ENCODE measurements at places on chromosomes 7 and 10.

DNA sequence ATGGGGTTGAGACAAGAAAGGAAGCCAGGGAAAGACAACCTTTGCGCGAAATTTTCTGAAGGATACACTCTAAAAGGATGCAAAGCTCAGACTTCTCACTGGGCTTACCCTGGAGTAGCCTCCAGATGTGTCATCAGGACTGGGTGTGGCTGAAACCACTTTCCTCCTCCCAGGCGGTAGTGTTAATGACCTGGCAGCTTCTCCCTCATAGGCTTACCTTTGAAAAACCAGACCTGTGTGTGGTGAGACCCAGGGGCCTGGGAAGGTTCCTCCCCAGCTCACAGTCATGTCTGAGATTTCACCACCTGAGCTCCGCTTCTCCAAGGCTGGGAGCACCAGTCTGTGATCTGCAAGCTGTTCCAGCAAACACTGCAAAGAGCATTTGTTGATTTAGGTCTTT is 93.7 kb downstream of the EPC1 start:
- no peak for DNase-seq

GRCh38 chr10:11320809-11321520 is 290.5 kb downstream of the USP6NL start:
- no peak for DNase-seq

GRCh38 chr10:30510932-30511700 is 77.1 kb downstream of the MAP3K8 start:
- no peak for DNase-seq

GRCh38 chr7:64602518-64602917 is 39.6 kb upstream of the ZNF680 start:
- no peak for DNase-seq

DNA sequence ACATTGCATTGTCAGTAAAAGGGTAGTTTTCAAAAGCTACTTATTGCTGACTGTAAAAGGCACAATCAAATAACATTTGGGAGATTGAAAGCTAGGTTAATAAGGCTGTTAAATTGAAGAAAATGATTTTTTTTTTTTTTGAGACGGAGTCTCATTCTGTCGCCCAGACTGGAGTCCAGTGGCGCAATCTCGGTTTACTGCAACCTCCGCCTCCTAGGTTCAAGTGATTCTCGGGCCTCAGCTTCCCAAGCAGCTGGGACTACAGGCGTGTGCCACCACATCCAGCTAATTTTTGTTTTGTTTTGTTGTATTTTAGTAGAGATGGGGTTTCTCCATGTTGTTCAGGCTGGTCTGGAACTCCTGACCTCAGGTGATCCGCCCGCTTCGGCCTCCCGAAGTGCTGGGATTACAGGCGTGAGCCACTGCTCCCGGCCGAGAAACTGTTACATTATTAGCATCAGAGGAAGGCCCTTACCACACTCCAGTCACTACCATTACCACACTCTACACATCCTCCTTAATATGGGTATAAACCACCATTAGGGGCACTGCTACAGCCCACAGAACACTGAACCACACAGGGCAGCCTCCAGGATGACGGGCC is 1.0 kb downstream of the CYP51A1 start:
- DNase-seq, result no peak

- DNase-seq, result no peak
Observed at GRCh38 chr10:31274310-31274709, 44.7 kb upstream of the ZEB1 start.

DNA sequence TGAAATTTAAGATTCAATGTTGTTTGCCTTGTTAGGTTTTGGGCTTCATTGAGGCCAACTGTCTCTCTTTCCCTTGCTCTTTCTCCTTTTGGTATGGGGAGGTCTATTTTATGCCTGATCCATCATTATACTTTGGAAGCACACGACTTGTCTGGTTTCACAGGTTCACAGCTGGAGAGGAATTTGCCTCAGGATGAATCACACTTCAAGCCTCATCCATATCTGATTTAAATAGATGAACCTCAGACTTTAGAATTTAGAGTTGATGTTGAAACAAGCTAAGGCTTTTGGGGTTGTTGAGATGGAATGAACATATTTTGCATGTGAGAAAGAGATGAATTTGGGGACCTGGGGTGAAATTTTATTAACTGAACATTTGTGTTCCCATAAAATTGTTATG is 150.5 kb upstream of the IGFBP3 start:
- DNase-seq, result no peak

- no peak for DNase-seq
Observed at GRCh38 chr7:38465956-38466355, 165.2 kb downstream of the AMPH start.

DNA sequence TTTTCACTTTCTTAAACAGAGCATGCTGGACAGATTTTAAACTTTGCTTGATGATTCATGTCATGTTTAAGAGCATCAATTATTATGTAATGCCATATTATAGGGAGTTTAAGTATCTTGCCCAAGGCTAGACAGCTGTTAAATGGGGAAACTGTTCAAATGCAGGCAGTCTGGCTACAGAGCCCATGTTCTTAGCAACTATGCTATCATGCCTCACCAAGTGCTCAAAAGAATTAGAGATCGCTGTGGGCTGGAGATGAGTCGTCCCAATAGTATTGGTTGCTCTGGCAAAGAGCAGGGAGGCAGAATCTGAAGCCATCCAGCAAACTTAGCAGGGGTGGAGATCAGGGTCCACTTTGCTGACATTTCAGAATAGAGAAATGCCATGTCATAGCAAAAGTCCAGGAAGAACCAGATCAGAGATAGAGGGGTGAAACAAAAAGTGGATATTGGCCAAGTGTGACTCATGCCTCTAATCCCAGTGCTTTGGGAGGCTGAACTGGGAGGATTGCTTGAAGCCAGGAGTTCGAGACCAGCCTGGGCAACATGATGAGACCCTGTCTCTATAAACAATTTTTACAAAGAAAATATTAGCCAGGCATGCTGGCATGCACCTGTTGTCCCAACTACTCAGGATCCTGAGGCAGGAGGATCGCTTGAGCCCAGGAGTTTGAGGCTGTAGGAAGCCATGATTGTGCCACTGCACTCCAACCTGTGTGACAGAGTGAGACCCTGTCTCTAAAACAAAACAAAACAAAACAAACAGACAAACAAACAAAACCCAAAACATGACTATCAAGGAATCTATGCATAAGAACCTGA is 57.8 kb downstream of the BAMBI start:
- DNase-seq, result no peak

DNA sequence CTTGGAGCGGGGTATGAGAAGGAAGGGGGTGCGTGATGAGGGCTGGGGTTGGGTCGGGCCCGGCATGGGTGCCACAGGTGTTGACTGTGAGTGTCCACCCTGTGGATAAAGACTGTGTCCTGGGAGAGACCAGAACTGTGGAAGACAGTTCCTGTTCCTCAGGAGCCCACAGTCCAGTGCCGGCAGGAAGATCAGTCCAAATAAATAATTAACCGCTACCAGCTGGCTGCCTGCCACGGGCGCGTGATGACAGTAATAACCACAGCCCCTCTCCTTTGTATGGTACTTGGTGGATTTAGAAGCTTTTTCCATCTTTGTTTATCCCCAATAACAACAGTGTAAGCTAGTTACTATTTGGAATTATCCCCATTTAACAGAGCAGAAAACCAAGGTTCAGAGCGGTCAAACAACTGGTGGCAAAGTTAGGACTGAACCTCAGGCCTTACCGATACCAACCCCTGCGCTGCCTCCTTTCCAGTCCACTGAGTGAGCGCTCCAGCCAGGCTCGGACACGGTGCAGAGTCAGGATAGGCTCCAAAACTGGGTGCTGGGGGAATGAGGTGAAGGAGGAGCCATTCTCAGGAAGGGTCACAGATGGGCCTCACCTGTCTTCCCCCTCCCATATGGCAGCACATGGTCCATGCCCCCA is 5.1 kb downstream of the ZMIZ1 start:
- DNase-seq, result no peak

- no peak for DNase-seq
Observed at GRCh38 chr7:157486007-157486755, 149.4 kb downstream of the DNAJB6 start.

- no peak for DNase-seq
Observed at GRCh38 chr7:19747740-19748339, 25.6 kb downstream of the TMEM196 start.

DNA sequence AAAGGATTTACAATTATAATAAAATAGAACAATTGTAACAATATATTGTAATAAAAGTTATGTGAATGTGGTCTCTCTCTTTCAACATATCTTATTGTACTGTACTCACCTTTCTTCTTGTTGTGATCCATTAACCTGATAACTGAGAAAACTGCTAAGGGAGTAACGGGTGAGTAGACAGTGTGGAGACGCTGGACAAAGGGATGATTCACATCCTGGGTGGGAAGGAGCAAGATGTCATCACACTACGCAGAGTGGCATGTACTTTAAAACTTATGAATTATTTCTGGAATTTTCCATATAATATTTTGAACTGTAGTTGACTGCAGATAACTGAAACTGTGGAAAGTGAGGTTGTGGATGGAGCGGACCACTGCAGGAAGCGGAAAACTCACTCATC is 91.2 kb upstream of the PLPP4 start:
- DNase-seq, result no peak

GRCh38 chr7:134470864-134471263 is 12.0 kb upstream of the AKR1B1 start:
- no peak for DNase-seq

- no peak for DNase-seq
Observed at GRCh38 chr7:37495574-37496184, 47.0 kb upstream of the ELMO1 start.

GRCh38 chr10:9635691-9636090 is 1382.0 kb upstream of the CELF2 start:
- DNase-seq, result no peak

GRCh38 chr10:50552771-50553535 is 70.8 kb downstream of the SGMS1 start:
- no peak for DNase-seq

DNA sequence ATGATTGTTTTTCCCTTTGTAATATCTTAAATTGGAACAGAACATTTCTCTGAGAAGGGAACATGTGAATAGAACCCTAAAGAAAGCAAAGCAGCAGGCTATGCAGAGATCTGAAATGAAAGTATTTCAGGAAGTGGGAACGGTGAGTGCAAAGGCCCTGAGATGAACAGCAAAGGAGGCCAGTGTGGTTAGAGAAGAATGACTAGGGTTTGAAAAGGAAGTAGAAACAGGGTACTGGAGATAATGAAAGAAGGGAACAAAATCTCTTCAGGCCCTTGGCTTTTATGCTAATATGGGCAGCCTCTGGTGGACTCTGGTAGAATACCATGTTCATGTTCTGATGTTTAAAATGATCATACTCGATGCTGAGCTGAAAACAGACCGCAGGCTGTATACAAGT is 22.2 kb downstream of the ARHGAP21 start:
- DNase-seq, result no peak

Measured in activated T-helper 9 cell treated with anti-CD3 and anti-CD28 coated beads, Interleukin-2, amount 50 U/mL, for 16 hours (primary cell).